ENCODE measurements at places on chromosomes 3 and 15. TPM values are rescaled to one million over a fixed set of nuclear protein-coding genes. Genes with fewer than 3 reads are reported as not detected.

The TTLL13 gene
- total RNA-seq: 0.12 TPM

The B3GALNT1 gene
- total RNA-seq: 0.08 TPM

The GOLGA8T gene
- total RNA-seq: 0.80 TPM

The ITGA11 gene
- 2.4 TPM for total RNA-seq

The PP2D1 gene
- not detected for total RNA-seq

The EPHB3 gene
- 0.26 TPM for total RNA-seq

The RAB43 gene
- total RNA-seq: 6.9 TPM

The GOLGA8R gene
- 0.26 TPM for total RNA-seq

The SLC6A20 gene
- not detected for total RNA-seq

The SLC28A1 gene
- total RNA-seq: not detected

The ALDH1A3 gene
- 15.1 TPM for total RNA-seq

The CHRNA5 gene
- total RNA-seq: 35.1 TPM

The MB21D2 gene
- 5.0 TPM for total RNA-seq

The MGLL gene
- total RNA-seq: 65.4 TPM

The CCDC33 gene
- 6.7 TPM for total RNA-seq

The EXD1 gene
- not detected for total RNA-seq

The RTP3 gene
- total RNA-seq: not detected

The GOLGA8G gene
- not detected for total RNA-seq

The FANCD2OS gene
- total RNA-seq: not detected

The IL17RD gene
- 1.4 TPM for total RNA-seq

The SI gene
- not detected for total RNA-seq

The TMEM45A gene
- 2.7 TPM for total RNA-seq

The PLA2G4D gene
- not detected for total RNA-seq

The IL17RE gene
- 1.4 TPM for total RNA-seq

The ITIH4 gene
- 0.63 TPM for total RNA-seq

The SERPINI1 gene
- total RNA-seq: 3.1 TPM

The NEK11 gene
- 4.4 TPM for total RNA-seq

The STAC gene
- total RNA-seq: 2.3 TPM

The ALS2CL gene
- total RNA-seq: 10.5 TPM

The SNX4 gene
- total RNA-seq: 25.9 TPM

The IL20RB gene
- 0.77 TPM for total RNA-seq

The NEO1 gene
- 30.9 TPM for total RNA-seq

Measured in A549 treated with Mapracorat at 1 μM for 4 hours (cell line).